Stimulated activated CD8-positive, alpha-beta memory T cell treated with anti-CD3 and anti-CD28 coated beads, Interleukin-2, amount 100 ng/mL, for 1 hour (primary cell): ENCODE measurements at places on chromosomes 5 and 9.

DNA sequence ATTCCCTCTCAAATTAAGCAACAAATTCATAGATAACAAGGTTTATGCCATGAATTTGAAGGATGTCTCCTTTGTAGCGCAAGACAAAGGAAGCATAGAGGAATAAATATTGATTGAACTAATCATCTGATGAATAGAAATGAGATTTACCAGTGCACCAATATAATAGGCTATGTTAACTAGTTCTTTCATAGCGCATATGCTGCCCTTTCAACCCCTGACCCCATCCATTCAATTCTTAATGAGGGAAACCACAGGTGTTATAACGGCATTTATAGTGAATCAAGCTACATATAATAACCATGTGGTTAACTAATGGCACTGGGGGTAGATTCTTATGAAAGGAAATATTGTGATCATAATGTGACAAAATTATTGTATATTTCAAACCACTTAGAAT is 6.5 kb downstream of the RORB start:
- no peak for DNase-seq

- no peak for DNase-seq
Measured at GRCh38 chr9:21104787-21105186, 27.0 kb upstream of the IFNB1 start.

GRCh38 chr9:31908158-31908890 is 476.1 kb upstream of the ACO1 start:
- DNase-seq: no peak

GRCh38 chr5:177350776-177351391 is 584 bp downstream of the LMAN2 start:
- DNase-seq: no peak

DNA sequence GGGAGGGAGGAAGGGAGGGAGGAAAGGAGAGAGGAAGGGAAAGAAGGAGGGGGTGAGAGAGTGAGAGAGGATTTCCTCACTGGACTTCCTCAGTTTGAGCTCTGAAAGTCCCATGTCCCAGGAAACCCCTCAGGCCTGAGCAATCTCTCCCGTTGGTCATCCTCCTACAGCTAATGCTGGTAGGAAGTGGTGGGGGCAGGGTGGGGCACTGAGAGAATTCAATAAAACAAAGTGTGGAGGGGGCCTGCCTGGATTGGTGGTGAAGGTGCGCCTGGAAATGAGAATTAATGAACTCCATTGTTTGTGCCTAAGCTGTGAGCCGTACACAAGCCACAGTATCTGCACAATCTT is 195.0 kb downstream of the RGS3 start:
- no peak for DNase-seq

DNA sequence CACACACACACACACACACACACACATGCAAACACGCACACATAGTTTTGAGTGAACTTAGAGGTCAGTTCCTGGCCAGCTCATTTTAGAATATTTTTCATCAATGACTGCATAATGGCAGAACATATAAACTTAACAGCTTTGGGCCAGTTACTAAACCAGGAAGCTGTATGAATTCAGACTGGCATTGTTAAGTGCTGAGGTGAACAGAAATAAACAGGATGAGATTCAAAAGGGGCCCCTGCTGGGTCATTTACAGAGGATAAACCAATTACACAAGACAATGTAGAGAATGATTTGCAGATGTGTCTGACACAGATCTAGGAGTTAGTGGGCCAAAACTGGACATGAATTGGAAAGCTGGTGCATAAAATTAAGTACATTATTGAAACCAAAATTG is 44.6 kb downstream of the MARCHF11 start:
- no peak for DNase-seq

GRCh38 chr5:138032028-138032571 is 779 bp downstream of the FAM13B start:
- peak; percentile 21 for DNase-seq

DNA sequence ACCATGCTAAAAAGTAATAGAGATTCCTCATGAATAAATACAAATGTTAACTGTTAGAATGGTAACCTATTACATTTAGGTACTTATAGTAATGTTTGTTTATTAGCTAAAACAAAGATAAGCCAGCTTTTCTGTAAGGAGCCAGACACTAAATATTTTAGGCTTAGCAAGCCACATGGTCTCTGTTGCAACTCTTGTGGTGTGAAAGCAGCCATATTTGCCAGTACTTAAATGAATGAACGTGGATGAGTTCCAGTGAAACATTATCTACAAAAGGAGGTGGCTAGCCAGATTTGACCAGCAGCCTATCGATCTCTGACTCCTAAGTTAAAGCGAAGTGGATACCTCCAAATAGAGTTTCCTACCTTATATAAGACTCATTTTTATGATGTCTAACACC is 331.6 kb downstream of the CDH12 start:
- no peak for DNase-seq

GRCh38 chr5:154380263-154380662 is 65.5 kb upstream of the SAP30L start:
- no peak for DNase-seq

GRCh38 chr5:139842321-139842720 is 46.7 kb downstream of the PSD2 start:
- DNase-seq: no peak

- DNase-seq: no peak
Measured at GRCh38 chr9:116978155-116978554, 291.1 kb downstream of the TRIM32 start.

- DNase-seq: no peak
Measured at GRCh38 chr5:132220491-132220890, 7.2 kb downstream of the P4HA2 start.

- DNase-seq: no peak
Measured at GRCh38 chr9:121861501-121862180, 210.2 kb downstream of the DAB2IP start.

DNA sequence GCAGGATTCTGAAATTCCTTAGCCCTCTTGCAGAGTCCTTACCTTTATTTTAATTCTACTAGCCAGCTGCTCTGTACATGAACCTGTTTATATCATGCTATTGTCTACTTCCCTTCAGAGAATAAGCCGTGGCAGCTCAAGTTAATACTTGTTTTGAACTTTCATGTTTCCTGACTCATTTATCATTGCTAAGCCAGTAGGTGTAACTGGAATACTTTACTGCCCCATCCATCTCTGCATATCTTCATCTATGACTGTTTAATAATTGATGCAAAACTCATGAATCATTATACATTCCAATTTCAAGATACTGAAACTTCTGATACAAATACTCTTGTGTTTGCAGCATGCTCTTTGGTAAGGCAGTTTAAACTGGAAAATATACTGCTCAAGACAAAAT is 174.7 kb downstream of the PPP2R2B start:
- no peak for DNase-seq

GRCh38 chr5:14762549-14763216 is 98.2 kb downstream of the OTULIN start:
- no peak for DNase-seq

DNA sequence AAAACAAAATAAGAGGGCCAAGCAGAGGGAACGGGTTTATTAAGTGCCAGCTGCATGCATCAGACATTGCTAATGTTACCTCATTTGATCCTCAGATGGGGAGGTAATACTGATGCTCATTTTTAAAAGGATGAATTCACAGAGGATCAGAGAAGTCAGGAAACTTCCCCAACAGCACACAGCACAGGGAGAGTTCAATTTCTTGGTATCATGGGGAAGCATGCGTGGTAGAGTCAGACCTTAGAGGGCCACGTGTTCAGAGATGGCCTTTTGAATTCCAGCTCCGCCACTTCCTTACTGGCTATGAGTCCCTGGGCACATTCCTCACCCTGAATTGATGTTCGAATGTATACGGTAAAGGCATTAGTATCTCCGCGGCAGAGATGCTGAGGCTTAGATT is 108.3 kb downstream of the MYO10 start:
- DNase-seq: no peak

DNA sequence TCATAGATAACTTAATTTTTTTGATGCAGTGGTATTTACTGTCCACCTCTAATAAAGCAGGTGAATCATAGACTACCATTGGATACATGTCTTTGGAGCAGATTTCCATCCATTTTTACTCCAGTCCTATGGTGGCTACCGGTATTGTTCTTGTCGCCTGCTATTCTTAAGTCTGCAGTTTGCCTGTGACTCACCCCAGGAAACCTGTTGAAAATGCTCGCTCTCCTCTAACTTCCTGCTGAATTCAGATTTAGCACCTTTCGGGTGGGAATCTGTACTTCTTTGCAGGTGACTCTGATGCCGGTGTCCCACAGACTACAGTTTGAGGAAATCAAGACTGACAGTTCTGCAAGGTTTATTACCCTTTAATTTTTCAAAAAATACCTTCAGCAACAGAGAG is 58.8 kb upstream of the DHFR start:
- DNase-seq: no peak

DNA sequence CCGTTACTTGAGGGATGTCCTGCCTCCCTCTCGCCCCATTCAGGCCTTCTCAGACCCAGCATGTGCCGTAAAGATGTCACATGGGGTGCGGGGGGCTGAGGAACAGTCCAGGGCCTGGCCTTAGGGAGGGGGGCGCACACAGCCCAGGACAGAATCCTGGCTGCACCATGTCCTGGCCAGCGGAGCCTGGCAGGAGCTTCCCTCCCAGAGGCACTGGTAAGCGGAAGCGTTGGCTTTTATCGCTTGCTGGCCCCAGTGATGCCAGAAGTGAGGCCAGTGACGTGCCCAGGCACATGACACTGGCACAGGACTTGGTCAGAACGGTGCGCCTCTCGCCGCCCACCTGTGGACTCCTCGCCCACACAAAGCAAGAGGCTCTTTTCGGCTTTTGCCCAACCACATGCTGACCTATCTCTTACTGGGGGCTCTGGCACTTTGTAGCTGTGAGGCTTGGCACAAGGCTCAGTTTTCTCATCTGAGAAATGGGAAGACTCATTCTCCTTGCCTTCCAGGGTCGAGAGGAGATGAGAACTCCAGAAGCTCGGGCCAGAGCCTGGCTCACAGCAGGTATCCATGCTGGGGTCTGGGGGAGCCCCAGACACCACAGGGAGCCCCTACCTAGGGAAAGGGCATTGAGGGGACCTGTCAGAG is 59.0 kb downstream of the LMX1B start:
- no peak for DNase-seq

DNA sequence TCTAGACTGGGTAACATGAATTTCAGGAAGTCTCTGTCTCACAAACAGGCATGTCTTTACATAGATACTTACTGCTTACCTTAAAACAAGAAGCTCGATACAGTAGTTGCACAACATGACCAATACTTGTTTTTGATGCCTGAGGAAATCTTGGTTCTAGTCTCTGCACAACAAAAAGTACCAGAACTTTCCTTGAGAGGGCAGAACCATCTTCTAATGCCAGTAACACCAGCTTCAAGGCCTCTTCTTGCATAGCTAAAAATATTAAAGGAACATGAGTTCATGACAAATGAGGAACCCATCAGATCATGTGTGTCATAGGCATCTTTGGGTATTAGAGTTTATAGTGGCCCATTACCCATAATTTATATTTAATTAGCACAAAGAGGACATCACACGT is 22.0 kb downstream of the RC3H2 start:
- DNase-seq: no peak

- DNase-seq: no peak
Measured at GRCh38 chr9:96062031-96062430, 186.5 kb downstream of the ERCC6L2 start.

DNA sequence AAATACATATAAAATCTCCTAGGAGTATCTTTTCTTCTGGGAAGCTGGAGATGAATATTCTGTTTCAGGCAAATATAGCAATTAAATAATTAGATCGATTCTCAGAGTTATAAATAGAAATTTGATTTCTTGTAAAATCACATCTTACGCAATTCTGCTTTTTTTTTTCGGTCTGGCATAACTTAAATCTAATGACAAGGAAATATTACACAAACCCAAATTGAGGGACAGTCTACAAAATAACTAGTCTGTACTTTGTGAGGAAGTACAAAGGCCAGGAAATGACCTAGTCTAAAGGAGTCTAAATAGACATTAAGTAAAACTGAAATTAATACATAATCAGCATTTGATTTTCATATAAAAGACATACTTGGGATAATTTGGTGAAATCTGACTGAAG is 133.3 kb downstream of the KIAA0825 start:
- DNase-seq: no peak

DNA sequence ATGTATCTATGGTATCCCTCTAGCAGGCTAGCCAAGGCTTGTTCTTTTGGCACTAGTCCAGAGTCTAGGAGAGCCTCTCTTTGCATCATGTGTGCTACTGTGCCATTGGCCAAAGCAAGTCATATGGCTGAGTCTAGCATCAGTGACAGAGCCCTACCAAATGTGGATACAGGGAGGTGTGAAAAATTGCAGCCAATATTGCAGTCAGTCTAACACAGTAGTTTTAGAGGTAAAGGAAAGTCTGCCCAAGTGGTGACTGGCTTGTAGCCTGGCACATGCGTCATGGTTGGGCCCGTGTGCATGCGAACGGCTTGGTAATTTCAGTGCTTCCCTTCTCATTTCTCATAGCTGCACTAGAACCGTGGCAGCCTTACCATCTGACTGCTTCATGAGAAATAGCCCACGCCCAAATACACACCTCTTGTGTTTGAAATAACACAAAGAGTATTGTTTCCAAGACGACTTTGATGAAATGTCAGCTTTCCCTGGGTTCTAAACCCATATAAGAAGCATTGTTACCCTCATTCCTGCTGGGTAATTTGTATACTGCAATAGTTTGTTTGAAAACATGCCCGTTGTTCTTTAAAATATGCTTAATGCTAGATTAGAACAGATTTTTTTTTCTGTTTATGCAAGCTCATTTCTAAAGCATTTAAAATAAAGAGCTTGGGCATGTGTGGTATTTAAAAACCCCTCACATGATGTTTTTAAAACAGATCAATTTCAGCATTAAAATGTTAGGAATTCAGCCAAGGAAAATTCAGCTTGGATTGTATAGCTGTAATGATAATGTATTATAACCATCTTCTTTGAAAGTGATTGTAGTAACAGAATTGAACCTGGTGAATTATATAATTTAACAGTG is 113.2 kb downstream of the TLE4 start:
- DNase-seq: no peak

DNA sequence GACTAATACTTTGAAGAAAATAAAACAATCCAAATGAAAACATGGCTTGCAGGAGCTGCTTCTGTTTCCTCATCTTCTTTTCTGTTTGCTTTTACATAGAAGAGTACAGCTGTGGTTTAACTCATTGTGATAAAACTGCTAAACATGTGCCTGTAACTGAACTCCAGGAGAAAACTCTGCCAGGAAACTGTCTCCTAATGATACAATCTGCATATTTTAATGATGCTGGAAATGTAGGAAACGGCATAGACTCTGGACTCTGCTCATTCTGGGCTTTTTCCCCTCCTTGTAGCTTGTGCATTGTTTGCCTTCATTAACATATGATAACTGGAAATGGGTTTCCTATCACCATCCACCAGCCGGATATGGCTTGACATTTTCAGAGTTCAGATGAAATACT is 813.3 kb upstream of the WWC1 start:
- no peak for DNase-seq

DNA sequence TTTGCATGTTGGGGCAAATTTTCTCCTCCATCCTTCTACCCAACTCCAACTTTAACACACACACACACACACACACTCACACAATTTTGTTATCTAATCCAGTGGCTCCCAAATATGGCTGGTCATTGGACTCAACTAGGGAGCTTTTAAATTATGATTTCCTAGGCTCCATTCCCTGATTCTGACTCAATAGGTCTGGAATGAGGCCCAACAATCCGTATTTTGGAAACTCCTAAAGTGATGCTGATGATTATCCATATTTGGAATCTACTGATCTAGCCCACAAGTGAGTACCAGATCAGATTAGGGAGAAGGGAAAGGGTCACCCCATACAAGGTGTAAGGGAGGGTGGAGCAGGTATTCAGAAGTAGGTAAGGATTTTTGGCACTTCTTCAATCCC is 309.7 kb downstream of the TLE1 start:
- no peak for DNase-seq

- no peak for DNase-seq
Measured at GRCh38 chr9:33260372-33260771, 4.1 kb downstream of the BAG1 start.
